ENCODE measurements at places on chromosomes 12 and 14.

- DNase-seq: no peak
Measured at GRCh38 chr12:128111951-128112350, 155.0 kb upstream of the TMEM132C start.

DNA sequence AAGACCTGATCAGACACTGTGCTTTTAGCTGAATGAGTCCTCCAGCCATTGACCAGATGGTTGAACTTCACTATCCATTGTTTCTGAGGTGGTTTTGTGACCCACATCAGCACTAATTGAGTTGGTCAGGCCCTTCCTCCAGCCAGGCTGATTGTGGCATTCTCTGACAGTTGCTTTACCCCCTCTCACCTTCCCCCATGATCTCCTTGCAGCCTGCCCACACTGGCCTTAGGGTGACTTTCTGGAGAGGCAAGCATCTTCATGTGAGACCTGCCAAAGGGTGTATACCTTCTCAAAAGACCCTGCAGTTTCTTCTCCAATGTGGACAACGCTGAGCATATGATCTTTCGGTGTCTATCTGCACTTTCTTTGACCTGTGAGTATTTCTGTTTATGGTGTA, 83.9 kb downstream of the GPATCH2L start:
- no peak for DNase-seq

DNA sequence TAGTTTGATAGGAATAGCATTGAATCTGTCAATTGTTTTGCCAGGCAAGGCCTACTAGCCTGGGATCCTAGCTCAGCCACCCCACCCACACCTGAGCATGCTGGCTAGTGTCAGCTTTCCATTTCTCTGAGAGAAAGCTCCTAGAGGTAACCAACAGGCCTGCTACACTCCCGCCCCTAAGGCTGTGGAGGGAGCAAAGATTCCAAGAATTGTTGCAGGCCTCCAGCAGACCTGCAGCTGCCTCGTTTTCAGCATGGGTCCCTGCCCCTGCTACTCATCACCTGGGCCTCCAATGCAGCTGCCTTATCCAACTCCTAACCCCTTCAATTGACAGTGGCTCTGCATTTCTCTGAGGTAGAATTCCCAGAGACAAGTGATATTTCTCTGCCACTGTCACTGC, 852.4 kb upstream of the MDGA2 start:
- DNase-seq: no peak

DNA sequence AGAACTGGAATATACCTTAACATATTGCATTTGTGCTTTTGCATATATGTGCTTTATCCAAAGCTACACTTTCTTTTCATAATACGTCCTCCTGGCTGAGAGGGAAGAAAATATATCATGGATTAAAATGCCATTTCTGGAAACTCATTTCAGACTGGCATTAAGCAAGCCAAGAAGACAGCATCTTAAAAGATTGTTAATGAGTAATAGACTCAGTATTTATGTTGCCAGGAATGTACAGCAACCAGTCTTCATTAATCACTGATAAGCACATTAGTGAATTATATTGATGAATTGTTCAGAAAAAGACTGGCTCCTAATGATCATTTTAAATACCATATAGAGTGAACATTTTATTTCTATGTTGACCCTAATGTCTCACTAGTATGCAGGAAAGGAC, 134.9 kb upstream of the IFNG-AS1 start:
- DNase-seq: no peak

DNA sequence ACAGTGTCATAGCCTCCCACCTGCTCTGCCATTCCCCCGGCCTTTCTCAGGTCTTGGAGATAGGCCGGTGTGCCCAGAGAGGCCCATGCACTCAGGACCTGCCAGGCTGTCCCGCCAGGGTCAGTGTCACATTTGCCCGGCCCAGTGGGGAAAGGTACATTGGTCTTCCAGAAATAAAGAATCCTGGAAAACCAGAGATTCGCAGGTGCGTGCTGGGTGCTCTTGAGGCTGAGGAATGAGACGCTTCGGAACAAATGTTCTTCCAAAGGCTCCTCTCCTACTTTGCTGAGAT, 205.8 kb upstream of the RTL1 start:
- DNase-seq: no peak

- no peak for DNase-seq
Measured at GRCh38 chr14:53875324-53875897, 81.2 kb downstream of the BMP4 start.

- no peak for DNase-seq
Measured at GRCh38 chr12:57377103-57377840, 53.6 kb downstream of the R3HDM2 start.

GRCh38 chr14:20774258-20774824, 6.1 kb downstream of the EDDM3B start:
- DNase-seq: no peak

DNA sequence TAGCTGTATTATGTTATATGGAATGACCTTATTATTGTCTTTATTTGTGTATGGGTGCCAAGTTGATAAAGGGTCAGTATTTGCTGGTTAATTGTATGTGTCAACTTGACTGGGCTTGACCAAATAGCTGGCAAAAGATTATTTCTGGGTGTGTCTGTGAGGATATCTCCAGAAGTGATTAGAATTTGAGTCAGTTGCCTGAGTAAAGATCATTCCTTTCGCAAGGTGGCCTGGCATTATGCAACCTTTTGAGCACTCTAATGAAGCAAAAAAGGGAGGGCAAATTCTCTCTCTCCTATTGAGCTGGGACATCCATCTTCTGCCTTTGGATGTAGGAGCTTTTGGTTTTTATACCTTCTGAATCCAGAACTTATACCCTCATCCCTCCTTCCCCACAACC, 82.2 kb downstream of the ATXN7L3B start:
- DNase-seq: no peak

- DNase-seq: no peak
Measured at GRCh38 chr14:99062216-99062615, 209.8 kb downstream of the BCL11B start.

GRCh38 chr12:10136637-10137205, 6.7 kb upstream of the CLEC7A start:
- DNase-seq: no peak

DNA sequence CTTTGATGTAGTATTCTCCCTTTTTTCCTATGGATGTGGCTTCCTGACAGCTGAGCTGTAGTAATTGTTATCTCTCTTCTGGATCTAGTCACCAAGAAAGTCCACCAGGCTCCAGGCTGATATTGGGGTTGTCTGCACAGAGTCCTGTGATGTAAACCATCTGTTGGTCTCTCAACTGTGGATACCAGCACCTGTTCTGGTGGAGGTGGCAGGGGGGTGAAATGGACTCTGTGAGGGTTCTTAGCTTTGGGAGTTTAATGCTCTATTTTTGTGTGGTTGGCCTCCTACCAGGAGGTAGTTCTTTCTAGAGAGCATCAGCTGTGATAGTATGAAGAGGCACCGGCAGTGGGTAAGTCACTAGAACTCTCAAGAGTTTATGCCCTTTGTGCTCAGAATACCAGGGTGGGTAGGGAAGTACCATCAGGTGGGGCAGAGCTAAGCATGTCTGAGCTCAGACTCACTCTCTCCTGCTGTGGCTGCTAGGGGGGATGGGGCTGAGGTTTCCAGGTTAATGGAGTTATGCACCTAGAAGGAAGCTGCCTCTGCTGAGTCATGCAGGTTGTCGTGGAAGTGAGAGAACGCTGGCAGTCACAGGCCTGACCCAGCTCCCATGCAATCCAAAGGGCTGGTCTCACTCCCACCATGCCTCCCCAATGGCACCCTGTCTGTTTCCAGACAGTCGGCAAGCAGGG, 3.0 kb upstream of the TAS2R14 start:
- DNase-seq: peak; percentile 1

DNA sequence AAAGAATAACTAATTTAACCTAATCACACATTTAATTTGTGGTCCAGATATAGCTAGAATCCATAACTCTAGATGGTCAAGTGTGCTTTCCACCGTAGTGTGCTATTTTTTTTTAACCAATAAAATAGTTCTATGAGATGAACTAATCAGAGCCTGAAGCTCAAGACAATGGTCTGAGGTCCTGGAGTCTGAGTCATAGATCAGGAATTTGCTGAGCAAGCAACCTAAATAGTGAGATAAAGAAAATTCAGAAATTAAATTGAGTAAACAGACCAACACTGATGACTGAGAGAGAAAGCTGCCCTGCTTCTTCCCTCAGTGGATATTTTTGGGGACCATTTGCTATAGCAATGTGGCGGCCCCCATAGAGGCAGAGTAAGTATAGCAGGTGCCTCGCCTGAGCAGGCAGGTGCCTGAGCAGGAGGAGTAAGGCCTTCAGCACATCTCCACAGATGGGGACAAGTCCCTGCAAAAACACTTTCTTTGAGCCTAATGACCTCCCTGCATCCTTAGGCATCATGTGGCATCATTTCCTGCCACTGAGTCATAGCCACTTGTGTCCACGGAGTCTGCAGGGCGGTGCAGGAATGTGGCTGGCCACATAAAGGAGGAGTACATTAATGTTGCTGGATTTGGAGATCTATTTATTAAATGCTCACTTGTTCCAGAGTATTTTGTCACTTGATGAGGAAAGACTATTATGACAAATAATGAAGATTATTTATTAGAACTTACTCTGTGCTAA, 13.9 kb upstream of the CLEC4E start:
- DNase-seq: no peak

DNA sequence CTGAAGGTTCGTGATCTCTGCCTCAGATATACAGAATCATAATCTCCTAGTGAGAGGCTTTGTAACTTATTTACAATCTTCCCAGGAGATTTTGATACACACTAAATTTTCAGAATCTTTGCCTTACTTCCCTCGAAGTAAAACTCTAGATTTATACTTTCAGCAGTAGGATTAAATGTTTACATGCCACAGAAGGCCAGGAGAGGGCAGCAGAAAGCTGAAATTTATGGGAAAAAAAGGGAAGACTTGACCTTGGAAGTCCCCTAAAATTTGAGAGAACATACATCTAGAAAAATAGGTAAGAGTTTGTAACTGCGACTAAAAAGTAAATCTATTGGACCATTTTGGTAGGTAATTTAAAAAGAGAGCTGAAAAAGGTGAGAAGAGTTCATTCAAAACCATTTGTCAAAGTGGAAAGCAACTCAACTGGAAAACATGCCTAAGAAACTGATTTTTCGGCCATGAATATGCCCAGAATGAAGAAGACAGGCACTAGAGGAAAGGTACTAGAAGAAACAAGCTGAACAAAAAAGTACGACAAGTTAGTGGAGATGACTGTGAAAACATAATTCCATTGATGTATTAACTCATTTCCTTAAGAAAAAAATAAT, 242.0 kb upstream of the MDGA2 start:
- no peak for DNase-seq

DNA sequence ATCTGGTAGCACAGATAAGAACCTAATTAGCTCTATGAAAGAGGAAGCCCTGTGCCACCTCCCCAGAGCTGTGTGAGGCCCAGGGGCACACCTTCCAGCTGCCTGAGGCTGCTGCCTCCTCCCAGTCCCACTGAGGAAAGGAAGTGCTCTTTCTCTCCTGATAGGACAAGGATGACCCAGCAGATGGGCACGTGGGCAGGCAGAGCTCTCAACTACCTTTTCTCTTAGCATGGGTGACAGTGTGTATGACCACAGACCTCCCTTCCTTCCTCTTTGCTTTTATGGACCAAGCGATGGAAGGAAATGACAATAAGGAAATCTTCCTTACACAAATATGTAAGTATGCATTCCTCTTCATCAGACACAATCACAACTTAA, 127.6 kb upstream of the AMIGO2 start:
- DNase-seq: peak; percentile 35

DNA sequence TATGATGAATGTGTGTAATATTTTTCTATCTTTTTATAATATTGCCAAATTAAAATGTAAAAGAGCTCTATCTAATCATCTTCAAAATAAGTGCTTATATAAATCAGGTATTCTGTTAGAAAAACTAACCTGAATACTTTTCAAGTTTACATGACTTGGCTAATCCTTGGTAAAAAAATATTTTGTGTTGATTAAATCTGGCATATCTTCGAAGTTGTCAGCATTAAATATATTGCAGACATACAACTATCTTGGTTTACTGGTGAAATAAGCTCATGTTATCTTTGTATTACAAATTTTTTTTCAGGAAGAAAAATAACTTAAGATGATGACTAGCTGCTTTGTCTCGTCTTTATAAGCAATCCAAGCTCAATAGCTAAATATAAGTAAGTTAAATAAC, 39.6 kb downstream of the MGAT4C start:
- DNase-seq: no peak

GRCh38 chr14:21486640-21487087, 9.7 kb downstream of the TOX4 start:
- no peak for DNase-seq

DNA sequence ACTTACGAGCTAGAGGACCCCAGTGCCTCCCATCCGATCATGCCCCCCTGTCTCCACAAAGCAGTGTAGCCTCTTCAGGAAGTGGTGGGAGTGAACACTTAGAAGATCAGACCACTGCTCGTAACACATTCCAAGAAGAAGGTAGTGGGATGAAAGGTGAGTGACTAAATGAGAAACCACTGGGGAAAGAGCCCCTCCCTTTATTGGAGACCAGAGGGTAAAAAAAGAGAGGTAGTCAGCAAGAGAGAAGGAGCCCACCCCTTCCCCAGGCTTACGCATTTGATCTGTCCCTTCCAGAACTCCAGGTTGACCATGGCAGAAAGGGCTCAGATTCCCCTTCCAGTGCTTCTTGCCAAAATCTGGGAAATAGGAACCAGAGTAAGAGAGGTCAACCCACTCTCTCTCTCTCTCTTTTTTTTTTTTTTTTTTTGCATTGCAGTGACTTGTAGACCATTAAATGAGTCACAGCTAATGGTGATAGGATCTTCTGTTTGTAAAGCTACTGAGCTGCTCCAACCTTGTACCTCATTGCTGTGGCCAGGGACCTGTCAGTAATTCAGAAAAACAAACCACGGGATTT, 165.4 kb downstream of the GCH1 start:
- DNase-seq: no peak

DNA sequence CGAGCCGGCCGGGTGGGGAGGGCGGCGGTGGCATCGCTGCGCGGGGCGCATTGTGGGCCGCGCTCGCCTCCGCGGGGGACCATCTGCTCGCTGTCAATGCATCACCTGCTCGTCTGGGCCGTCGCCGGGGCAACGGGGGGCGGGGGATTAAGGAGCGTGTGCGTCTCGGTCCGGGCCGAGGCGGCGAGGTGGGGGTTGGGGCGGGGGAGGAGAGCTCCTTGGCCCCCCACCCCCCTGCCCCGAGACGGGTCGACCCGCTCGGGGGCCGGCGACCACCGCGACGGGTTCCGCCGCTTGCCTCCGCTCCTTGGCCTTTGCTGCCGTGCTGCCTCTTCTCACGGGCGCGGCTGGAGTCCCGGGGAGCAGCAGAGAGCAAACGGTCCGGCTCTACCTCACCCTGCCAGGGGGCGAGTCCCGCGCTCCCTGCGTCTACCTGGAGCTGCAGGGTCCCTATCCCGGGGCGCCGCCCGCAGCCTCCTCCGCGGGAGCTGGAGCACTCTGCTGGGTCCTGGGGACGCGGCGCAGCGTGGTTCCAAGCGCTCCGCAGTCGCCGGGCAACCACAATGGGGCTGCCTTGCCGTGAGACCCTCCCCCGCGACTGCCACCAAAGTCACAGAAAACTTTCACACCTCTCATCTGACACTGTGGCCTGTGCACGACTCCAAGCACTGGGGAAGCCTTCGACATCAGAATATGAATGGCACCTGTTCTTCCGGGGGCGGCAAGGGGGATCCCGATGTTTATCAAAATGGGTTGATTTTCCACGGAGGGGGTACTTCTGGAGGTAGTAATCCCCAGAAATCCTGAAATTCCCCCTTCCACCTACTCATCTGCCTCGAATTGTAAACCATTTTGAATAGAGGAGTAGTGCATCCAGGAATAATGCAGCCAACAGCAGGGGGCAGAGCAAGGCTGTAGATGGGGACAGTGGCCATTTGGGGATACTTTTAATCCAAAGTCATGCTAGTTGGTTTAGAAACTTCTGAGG, at the start of gene C12orf42:
Gene C12orf42, minus strand, starts transcription at position 500 of the 988 bp plus-strand sequence. CDS start 17,542 bp downstream, outside the sequence.
- peak; percentile 58 for DNase-seq

- peak; percentile 51 for DNase-seq
Measured at GRCh38 chr12:2691345-2692071, 103.3 kb upstream of the FKBP4 start.
